ENCODE measurements at places on chromosomes 6 and 20.
A peak's percentile ranks its signal among the peaks of the same experiment; 100 is the strongest.

DNA sequence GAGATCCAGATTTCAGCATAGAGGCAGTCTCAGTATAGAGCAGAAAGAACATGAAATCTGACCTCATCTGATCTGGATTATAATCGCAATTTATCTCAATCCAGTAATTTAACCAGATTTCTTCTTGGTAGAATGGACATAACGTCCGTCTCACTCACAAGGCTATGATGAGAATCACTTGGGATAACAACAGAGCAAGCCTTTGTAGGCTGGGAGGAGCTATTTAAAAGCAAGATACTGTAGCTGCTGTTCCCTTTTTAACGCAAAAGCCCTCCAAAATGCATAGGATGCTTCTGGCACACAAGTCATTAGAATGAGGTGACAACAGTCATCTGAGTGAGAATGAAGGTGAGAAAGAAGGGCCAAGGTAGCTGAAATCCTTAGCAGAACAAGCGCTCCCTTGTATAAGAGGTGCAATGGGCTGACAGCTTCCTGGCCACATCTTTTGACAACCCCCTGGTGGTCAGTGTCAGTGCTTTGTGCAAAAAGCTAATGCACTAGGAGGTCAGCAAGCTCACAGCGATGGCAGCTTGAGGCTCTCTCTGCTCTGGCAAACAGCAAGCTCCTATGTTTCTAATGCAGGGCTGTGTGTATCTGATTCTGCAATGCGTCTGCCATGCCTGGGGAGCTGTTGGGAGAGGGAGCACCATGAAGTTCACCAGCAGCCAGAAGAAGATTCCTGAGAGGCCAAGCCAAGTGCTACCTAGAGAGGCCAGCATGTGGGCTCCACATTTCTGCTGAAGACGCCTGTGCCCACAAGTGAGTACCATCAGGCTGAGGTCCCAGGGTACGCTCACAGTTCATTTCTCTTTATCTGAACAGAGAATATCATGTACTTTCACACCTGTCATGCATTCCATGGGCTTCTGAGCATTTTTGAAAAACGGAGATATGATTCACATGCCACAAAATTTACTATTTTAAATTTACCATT, 16.2 kb downstream of the METTL24 start:
- no peak for DNase-seq

- no peak for DNase-seq
These were observed 17.7 kb upstream of the RIPOR3 start for GRCh38 chr20:50708845-50709635.

- no peak for DNase-seq
These were observed 12.3 kb upstream of the SLC22A16 start for GRCh38 chr6:110488606-110489190.

- no peak for DNase-seq
These were observed 102.2 kb upstream of the ADGRF1 start for GRCh38 chr6:47144306-47144705.

- no peak for DNase-seq
These were observed 153.6 kb downstream of the MTHFD1L start for GRCh38 chr6:151018911-151019782.

DNA sequence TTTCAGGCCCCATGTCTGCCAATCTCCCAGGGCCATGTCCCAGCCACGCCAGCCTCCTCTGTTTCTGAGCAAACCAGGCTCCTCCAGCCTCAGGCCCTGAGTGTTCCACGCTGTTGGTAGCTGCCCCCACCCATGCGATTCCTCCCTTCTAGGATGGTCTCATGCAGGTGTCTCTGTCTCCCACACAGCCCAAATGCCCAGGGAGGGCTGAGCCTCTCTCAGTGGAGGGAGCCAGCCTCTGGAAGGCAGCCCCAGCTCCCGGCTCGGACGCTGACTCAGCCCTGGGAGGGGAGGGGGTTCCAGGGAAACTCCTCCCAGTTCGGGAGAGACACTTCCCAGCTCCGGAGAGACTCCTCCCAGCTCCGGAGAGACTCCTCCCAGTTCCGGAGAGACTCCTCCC, 122.9 kb upstream of the AFDN start:
- no peak for DNase-seq

DNA sequence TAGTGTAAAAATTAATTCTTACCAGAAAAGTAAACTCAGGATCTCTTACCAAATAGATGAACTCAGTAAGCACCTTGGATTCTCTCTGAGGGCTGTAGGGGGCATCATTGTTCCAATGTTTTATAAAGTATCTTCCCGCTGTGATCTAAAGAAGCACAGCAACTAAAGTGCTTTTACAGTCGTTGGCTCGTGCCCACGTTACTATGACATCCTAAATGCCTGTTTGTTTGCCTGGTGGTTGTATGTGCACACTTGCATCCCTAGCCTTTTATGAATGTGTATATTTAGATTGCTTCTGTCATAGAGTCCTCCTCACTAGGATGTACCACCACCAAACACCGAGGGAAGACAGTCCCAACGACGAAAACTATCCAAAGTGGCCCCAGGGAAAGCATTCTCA, 34.5 kb downstream of the SLX4IP start:
- no peak for DNase-seq

- DNase-seq, result no peak
These were observed 170.9 kb downstream of the PHF3 start for GRCh38 chr6:63806573-63806913.

DNA sequence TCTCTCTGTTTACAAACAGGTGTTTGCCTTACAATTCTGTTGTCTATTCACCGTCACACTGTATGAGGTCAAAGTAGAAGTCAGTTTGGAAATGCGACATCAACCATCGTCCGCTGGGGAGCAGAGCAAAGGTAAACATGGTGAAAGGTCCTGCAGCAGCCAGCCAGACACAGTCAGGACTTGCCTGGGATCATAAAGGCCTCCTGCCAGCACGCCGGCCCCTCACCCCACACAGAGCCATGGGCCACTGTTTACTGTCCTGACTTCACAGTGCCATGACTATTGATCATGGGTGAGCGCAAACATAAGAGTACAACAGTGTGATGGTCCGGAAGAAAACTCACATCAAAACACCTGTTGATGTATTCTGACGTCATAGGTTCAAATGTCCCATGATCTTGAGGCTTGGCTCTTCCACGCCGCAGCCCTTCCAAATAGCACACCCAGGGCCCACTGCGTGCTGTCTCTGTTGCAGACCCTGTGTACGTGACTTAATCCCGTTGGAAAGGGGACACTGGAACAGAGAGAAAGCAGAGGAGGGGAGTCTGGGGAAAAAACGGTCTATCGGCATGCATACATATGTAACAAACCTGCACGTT, 16.9 kb upstream of the PPP1R3G start:
- DNase-seq, result no peak

- DNase-seq, result no peak
These were observed 34.7 kb downstream of the BMP2 start for GRCh38 chr20:6802227-6802626.

- peak; percentile 12 for DNase-seq
These were observed 31.0 kb downstream of the KCNQ2 start for GRCh38 chr20:63441136-63442099.

- no peak for DNase-seq
These were observed 26.2 kb downstream of the NOX3 start for GRCh38 chr6:155429321-155429893.

GRCh38 chr20:5670036-5670536, 80.1 kb upstream of the SHLD1 start:
- no peak for DNase-seq

GRCh38 chr20:52593654-52594053, 378.5 kb upstream of the TSHZ2 start:
- no peak for DNase-seq

GRCh38 chr6:119483908-119484307, 134.3 kb upstream of the MAN1A1 start:
- DNase-seq, result no peak

GRCh38 chr6:168746013-168746412, 305.0 kb downstream of the SMOC2 start:
- no peak for DNase-seq

- DNase-seq, result no peak
These were observed 60.1 kb downstream of the GFRA4 start for GRCh38 chr20:3603108-3603507.

- no peak for DNase-seq
These were observed 339.6 kb upstream of the NOX3 start for GRCh38 chr6:155795173-155795796.

DNA sequence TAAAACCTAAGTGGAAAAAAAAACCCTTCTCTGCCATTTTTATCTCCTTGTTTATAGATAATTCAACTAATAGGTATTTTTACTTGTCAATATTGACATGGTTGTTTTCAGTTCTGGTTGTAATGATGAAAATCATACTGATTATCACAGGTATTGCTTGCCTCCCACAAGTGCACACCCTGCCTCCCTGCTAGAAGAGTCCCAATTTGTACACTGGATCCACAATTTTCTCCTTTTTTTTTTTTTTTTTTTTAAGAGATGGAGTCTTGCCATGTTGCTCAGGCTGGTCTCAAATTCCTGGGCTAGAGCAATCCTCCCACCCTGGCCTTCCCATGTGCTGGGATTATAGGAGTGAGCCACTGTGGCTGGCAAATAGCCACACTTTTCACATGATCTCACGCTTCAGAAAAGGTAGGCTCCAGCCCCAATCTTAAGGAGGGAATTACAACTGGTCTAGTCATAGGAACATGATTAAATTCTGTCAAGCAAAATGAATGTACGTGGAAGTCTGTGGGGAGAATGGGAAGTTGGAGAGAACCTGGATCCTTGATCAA, 12.3 kb downstream of the DYNLT2 start:
- DNase-seq, result no peak

GRCh38 chr6:14885498-14885897, 360.4 kb upstream of the JARID2 start:
- DNase-seq, result no peak

DNA sequence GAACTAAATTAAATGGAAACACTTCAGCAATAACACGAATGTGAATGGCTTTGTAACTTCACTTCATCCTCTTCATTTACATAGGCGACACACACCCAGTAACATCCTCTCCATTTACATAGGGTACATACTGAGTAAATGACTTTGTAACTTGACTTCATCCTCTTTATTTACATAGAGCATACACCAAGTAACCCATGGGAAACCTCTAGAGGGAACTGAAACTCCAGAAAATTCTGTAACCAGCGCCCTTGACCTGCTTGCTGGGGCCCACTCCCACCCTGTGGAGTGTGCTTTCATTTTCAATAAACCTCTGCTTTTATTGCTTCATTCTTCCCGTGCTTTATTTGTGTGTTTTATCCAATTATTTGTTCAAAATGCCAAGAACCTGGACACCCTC, 81.6 kb upstream of the OPRM1 start:
- no peak for DNase-seq

DNA sequence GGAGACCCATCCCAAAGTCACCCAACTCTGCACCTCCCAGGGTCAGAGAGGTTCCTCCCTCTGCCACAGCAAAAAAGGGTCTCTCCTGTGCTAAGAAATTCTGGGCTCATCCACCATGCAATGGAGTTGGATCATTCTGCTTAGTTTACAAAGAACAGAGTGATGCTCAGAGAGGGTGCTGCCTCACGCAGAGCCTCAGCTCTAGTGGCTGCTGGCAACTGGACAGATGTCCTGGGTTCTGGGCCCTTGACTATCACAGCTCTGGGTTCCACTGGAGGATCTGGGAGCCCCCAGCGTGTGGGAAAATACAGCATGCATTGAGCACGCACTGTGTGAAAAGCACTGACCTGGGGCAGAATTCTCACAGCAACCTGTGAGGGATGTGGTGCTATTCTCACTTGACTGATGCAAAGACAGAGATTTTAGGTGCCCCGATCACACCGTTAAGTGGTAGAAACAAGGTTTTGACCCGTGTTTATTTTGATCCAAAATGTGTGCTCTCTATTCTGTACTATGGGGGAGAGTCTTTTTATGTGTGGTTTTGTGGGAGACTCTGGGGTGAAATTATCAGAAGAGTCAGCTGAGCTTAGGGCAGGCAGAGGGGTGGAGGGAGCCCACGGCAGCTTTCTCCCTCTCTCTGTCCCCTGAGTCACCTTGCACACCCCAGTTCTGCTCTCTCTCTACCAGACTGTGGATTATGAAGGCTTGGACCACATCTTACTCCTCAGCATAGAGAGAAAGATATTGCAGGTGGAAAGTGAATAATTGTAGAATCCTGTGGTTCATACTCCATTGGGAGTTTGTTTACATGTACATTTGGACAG, 19.9 kb downstream of the TREML4 start:
- DNase-seq, result no peak

- DNase-seq, result no peak
These were observed 2.5 kb downstream of the BMP5 start for GRCh38 chr6:55872866-55873265.

- no peak for DNase-seq
These were observed 18.2 kb downstream of the NEDD9 start for GRCh38 chr6:11214084-11214833.

- DNase-seq, result peak; percentile 75
These were observed 35.4 kb downstream of the CEP250 start for GRCh38 chr20:35490736-35491181.

DNA sequence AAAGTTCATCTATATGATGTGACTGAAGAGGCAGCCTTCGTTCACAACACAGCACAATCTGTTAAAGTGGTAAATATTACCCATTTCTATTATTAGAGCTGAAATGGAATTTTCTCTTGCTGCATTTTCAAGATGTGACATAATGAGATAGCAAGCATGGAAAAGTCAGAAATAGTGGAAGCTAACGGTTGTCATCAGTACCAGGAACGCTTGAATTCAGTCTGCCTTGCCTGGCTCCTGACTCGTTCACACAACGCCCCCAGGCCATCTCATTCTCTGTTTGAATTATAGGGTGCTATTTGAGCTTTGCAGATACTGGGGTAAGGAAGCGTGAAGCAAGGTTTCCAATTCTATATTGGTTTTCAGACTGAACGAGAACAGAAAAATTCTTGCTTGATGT, 116.5 kb upstream of the MAP3K7 start:
- DNase-seq, result no peak

DNA sequence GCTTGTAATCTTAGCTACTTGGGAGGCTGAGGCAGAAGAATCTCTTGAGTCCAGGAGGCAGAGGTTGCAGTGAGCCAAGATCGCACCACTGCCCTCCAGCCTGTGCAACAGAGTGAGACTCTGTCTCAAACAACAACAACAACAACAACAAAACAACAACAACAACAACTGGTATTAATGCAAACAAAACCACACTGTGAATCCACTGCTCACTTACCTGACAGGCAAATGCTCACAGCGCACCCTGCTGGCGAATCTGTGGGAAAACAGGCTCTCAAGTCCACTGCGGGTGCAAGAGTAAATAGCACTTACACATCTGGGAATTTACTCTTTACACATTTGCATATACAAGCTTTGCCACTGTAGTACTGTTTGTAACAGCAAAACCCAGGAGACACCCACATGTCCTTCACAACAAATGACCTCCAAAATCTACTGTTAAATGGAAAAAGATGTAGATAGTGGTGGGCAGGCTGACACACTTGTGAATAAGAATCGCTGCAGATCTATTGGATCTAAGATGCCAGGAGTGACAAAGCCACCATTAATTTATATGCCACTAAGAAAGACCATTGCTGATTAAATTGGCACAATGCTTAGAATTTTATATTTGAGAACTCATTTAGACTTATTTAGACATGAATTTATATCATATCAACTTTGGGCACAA, 29.3 kb downstream of the NSFL1C start:
- peak; percentile 71 for DNase-seq

- DNase-seq, result no peak
These were observed 190.3 kb upstream of the SLC24A3 start for GRCh38 chr20:19022118-19022575.

Measured in central memory CD4-positive, alpha-beta T cell (primary cell).